Urothelium cell line (cell line): ENCODE measurements at places on chromosomes 3 and 15.

GRCh38 chr3:166177130-166177529, 339.9 kb upstream of the BCHE start:
- peak; percentile 13 for DNase-seq

- DNase-seq, result no peak
Measured at GRCh38 chr3:155791190-155791589, 14.9 kb downstream of the C3orf33 start.

DNA sequence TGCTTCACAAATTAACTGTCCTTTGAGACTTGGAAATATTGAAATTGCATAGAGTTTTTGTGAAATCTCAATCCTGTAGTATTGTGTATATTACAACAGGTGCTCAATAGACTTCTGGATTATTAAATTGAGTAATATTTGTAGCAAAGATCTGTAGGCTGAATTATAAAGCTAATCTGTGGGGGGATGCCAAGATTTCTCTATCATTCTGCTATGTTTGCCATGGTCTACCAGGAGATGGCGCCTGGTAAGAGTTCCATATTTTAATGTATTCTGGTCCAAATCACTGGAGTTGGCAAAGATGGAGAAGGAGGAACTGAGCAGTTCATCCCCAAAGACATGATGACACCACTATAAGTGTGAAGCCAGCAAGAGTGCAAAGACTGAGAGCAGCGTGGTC, 340.9 kb upstream of the TPRG1 start:
- no peak for DNase-seq

GRCh38 chr3:157423337-157423736, 13.3 kb upstream of the PTX3 start:
- DNase-seq, result no peak

- DNase-seq, result no peak
Measured at GRCh38 chr3:150755902-150756301, 7.1 kb downstream of the SIAH2 start.

- DNase-seq, result peak; percentile 76
Measured at GRCh38 chr15:74396445-74397238, 29.2 kb upstream of the CYP11A1 start.

DNA sequence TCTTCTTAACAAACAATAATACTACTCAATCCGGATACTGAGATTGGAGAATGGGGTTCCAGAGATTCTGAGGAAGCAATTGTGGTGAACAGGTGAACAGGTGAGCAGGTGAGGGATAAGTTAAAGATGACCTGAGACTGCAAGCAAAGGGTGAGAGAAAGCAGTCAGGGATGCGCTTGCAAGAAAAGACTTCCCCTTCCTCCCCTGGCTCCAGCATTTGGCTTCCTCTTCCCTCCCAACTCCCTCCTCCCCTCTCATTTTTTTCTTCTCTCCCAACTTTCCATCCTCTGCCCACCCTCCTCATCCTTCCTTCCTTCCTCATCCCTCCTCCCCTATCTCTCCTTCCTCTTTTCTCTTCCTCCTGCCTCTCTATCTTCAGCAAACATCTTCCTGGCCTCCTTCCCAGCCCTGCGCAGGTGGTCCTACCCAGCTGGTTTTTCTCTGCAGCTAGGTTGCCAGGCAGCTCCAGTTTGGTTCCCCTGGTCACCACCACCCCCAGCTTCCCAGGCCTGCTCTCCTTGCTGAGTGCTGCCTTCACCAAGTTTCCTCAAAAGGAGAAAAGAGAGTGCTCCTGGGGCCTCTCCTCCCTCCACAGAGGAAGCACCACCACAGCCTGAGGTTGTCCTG, 10.4 kb upstream of the VIPR1 start:
- DNase-seq, result no peak
